ENCODE measurements at places on chromosomes 6 and 20.

DNA sequence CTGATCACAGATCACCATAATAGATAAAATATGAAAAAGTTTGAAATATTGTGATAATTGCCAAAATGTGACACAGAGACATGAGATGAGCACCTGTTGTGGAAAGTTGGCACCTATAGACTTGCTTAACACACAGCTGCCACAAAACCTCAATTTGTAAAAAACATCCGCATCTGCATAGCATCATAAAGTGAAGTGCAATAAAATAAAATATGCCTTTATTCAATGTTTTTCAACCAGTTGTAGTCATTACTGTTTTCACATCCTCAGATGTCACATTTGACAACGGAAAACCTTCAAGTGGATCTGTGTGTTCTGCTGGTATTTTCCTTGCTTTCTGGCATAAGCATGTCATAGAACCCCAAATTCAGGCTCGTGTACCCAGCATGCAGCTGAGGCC is 50.2 kb upstream of the IFNGR1 start:
- no peak for DNase-seq

DNA sequence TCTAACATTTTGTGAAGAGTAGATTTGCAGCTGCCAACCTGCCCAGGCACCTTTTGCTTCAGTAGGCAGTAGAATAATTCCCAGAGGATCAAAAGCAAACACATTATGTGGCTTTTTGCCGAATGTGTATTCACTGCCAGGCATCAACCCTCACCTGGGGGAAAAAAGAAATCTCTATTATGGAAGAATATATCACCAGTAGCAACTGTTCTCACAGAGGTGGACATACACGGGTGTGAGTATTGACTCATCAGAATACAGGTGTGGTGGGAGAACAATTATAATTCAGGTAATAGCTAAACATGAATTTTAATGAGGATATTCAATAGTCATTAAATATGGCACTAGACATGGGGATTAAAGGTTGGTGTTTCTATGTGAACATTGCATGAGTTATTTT is 910.7 kb downstream of the TFAP2A start:
- DNase-seq = peak; percentile 78

DNA sequence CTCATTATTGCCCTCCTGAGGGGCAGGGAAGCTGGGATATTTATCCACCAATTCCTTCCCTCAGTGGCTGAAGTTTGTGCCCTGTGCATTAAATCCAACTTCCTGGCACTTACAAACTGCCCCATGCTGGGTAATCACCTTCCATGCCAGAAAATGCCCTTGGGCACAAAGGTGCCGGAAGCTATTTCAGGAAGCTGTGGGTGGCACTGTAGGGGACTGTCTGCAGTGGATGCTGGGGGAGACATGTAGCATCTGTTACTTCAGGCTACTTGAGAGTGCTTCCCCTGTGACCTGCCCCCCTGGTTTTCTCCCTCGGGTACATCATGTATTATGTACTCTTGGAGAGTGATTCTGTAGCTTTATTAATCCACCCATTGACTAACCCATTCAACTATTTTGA is 24.7 kb upstream of the RALGAPA2 start:
- DNase-seq = no peak

- DNase-seq = no peak
Measured at GRCh38 chr20:60627751-60628565, 624.1 kb upstream of the CDH4 start.

DNA sequence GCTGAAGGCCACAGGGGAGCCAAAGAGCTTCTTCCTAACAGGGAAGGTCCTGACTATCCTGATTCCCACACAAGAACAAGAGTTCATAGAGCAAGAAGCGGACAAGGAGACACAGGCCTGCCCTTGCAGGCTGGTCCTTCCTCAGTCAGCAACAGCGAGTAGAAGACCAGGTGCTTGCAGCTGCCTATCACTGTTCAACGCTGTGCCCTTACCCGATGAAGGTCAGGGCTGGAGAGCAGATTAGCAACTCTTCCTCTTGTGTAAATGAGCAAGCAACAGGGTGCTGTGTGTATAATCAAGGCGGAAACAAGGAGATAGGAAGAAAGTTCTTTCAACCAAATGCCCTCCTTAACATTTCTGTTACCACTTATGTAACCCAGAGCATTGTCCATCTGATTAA is 115.3 kb upstream of the SPACA1 start:
- DNase-seq = no peak

DNA sequence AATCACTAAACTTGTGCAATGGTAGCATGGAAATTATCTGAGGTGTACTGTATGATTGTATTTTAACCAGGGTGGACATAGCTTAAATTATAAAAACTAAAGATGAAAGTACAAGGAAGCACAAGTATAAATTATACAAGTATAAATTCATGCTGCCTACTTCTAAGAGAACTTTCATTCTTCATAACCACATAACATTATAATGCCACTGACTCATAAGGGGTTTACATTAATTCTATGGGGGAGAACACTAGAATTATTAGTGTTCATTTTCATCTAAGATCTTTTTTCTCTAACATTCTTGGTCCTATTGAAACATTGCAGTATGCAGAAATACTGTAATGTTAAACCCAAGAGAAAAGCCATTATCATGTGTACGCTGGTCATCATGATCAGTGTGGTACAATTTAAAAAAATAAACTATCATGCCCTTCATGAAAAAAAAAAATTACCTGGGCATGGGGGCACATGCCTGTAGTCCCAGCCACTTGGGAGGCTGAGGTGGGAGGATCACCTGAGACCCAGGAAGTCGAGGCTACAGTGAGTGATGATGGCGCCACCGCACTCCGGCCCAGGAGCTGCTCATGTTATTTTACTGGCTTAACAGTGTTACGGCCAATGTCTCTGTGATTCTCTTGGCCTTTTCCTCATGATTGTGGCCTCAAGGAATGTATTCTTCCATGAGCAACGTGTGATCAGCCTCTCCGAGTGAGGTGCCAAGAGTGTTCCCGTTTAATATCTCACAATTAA is 25.9 kb upstream of the AHCY start:
- DNase-seq = no peak

- peak; percentile 2 for DNase-seq
Measured at GRCh38 chr6:159151266-159151855, 17.8 kb upstream of the FNDC1 start.

DNA sequence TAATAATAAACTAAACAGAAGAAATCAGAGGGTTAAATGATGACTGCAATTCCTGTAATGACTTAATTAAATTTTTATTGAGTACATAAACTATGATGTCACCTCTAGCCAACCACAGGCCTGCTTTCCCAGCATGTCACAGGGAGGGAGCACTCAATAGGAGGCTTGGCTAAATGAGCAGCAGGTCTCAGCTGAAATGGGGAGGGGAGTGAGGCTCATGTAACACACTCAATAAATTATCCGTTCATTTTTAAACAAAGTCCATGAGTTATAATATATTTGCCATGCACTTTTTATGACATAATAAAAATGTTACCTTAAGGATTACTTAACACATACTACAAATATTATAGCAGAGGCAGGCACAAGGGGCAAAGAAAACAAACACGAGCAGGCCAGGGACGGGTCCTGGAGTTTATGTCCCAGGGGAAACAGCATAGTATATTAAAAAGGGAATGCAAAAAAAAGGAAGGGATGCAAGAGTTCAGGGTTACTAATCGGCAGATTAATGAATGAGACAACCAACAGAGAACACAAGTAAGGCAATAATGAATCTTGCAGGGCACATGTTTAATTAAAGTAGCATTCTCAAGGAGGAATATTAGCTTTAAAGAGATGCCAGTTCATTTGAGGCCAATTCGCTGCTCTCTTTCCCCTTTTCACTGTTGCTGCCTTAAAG is 27.1 kb upstream of the FAM83C start:
- no peak for DNase-seq

DNA sequence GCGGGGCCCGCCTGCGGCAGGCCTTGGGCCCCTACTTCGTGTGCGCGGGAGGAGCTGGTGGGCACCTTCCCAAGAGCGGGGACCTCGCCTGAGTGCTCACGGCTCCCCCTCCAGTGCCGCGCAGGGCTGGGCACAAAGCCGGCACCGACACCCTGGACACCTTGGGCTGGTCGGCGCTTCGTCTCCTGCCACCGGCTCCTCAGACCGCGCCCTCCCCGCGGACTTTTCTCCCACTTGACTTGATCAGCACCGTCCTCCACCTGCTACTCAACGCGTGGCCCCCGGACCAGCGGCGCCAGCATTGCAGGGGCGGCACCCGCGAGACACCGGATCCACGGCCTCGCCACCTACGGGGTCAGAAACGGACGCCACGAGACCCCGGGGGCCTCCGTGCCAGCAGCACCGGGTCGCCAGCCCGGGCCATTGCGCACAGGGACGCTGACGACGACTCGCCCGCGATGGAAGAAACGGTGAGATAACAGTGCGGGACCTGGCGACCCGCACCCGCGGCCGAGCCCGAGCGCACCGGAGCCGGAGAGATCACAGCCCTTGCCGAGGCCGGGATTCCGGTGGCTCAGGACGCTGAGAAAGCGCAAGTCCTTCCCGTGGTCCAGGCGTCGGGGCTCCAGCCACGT is 154.2 kb downstream of the DLL1 start:
- DNase-seq = no peak

DNA sequence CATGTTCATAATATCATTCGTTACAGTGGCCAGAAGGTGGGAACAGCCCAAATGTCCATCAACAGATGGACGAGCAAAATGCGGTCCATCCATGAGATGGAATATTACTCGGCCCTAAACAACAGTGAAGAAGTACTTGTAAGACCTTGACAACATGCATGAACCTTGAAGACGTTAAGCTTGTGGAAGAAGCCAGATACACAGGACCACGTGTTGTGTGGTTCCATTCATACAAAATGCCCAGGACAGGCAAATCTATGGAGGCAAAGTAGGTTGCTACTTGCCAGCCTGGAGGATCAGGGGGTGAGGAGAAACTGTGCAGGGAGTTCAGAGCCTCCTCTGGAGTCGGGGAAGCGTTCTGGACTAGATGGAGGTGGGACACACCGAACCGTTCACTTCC is 207.1 kb downstream of the ERMARD start:
- no peak for DNase-seq

DNA sequence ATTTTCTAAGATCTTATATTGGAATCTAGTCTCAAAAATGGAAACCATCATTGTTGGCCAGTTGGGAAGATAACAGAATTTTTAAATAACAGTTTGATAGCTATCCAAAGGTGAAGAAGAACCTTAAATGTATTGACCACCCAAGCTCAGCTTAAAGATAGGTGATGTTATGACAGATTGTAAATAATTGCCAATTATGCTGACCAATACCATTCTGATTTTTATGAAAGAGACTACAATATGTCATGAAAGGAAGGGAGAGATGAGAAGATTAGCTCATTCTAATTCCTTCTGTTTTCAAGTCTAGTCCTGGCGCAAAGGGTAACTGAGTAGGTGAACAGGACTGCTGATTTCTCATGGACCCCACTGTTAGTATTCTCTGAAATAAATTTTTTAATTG is 5.7 kb upstream of the TAB2 start:
- no peak for DNase-seq

DNA sequence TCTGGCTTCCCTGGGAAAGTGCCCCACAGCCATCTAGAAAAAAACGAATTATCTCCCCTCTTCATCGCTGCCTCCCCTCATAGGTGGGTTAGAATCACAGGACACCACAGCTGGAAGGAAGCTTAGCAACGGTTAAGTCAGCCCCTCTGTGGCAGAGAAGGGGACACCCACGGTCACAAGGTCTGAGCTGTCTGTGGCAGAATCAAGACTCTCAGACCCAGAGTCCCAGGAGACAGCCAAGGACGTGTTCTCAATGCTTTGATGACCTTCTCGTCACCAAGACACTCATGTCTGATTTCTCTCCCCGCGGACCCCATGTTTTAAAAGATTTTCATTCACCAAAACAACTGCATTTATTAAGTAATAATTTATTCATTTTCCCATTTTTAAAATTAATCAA is 221.5 kb downstream of the NRN1 start:
- DNase-seq = no peak

GRCh38 chr6:2101213-2101612 is 144.2 kb downstream of the GMDS start:
- DNase-seq = no peak

DNA sequence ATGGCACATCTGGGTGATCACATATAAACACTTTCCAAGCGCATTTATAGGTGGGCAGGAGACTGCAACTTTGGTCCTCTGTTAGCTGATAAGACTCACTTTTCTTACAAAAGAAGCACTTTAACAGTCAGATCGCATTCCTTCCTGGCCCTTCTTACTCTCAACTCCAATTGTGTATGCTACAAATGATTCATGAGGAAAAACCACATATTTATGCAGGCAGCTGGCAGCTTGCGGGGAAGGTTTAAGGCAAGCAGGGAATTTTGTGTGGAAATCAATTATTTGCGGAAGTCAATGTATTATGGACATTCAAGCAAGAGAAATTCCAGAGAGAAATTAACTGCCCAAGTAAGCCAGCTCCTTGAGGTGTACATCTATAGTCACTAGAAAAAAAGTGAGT is 194.0 kb downstream of the PKHD1 start:
- DNase-seq = no peak

DNA sequence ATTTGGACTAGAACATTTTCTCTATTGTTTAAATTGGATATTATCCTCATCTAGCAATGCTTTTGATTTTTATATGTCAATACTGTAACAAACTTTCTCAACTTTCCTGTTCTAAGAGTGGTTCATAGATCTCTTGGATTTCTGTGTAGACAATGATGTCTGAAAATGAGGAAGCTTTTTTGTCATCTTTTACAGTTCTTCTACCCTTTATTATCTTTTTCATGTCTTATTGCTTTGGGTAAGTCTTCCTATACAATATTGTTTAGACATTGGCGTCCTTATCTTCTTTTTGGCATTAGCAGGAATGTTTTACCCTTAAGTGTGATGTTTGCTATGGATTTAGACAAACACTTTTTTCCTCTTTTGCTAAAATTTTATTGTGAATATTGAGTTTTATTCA is 91.5 kb upstream of the MTHFD1L start:
- no peak for DNase-seq

GRCh38 chr20:24875078-24875477 is 74.0 kb upstream of the CST7 start:
- no peak for DNase-seq

- DNase-seq = no peak
Measured at GRCh38 chr6:36999751-37000125, 5.7 kb upstream of the FGD2 start.

DNA sequence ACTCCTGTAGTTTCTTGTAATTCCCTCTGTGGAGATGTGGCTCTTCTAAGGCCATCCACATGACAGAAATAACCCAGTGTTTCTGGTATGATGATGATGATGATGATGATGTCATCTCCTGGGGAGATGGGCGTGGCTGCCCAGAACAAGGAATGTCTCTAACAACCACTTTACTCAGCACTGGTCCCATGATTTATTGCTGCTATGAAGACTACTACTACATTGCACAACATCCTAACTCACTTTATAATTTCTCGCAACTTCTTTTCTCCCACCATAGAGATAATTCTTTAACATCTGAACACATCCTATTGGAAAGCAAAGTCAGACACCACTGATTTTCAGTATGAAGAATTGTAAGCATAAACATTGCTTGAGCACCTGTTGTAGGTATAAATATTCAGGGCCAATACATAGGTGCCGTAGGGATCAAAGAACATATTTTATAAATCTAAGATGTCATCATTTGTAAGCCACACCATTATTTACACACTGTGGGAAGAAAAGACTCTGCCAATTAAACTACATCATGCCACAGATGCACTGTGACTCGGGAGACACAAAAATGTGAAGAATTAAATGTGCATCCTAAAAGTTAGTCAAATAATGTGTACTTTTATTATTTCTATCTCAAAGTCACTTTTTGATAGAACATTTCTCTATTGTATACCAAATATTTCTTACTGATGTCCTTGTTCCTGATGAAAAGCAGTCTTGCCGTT is 6.4 kb downstream of the TPMT start:
- DNase-seq = no peak

All from NCI-H1930 (cell line).